ENCODE measurements at places on chromosomes 2 and 18. TPM values are rescaled to one million over a fixed set of nuclear protein-coding genes. Genes with fewer than 3 reads are reported as not detected.

GRCh38 chr2:231104115-231104713, 20.6 kb downstream of the HTR2B start:
- peaks cover 37% of the 10 kb centered on the region for H3K4me1 ChIP-seq
- H3K27ac ChIP-seq, result no peak overlapping the region
- no peaks in the 10 kb centered on the region for H3K27me3 ChIP-seq
- peaks cover 51% of the 10 kb centered on the region for H3K36me3 ChIP-seq
- H3K4me3 ChIP-seq, result no peak overlapping the region

DNA sequence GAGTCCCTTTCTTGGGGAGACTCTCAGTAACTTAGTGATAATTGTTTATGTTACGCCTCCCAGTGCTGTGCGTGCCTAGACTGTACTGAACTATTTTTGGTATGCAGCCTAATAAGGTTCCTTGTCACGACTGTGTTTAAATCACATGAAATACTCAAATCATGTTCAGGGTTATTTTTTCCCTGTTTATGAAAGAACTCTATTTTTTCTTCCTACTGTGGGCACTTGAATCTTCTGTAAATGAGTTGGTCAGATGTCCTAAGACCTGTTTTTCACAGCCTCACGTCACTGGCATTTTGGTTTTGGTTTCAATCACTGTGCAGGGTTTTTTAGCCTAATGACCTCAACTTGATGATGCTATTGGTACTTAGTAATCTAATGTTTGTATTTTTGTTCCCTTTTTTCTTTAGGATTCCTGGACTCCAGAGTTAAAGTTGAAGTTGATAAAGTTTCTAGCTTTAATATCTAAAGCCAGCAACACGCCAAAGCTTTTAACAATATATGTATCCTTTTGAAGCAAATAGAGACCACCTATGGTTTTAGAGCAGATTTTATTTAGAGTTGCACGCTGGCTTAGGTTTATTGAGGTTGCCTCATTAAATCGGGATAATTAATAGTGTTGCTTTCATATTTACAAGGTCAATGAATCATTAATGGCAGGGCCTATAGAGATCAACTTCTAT, 24.0 kb downstream of the ARMC9 start:
- no peak overlapping the region for H3K4me3 ChIP-seq
- H3K4me1 ChIP-seq, result no peaks in the 10 kb centered on the region
- H3K27ac ChIP-seq, result no peak overlapping the region
- peaks cover 4% of the 10 kb centered on the region for H3K36me3 ChIP-seq
- DNase-seq, result no peak

GRCh38 chr2:8142461-8142860, 539.4 kb upstream of the ID2 start:
- no peaks in the 10 kb centered on the region for H3K36me3 ChIP-seq
- H3K4me3 ChIP-seq, result no peak overlapping the region
- H3K27ac ChIP-seq, result no peak overlapping the region
- no peaks in the 10 kb centered on the region for H3K27me3 ChIP-seq

GRCh38 chr2:220198896-220199295, 571.5 kb downstream of the SLC4A3 start:
- no peak overlapping the region for H3K4me3 ChIP-seq
- peak overlapping the region; percentile 33 for H3K27ac ChIP-seq
- H3K36me3 ChIP-seq, result no peaks in the 10 kb centered on the region
- peaks cover 28% of the 10 kb centered on the region for H3K4me1 ChIP-seq
- H3K27me3 ChIP-seq, result no peaks in the 10 kb centered on the region

GRCh38 chr2:237744613-237745249, 53.8 kb upstream of the RBM44 start:
- DNase-seq, result peak; percentile 75
- no peak overlapping the region for H3K27ac ChIP-seq
- no peak overlapping the region for H3K4me3 ChIP-seq
- H3K4me1 ChIP-seq, result peaks cover 31% of the 10 kb centered on the region
- H3K36me3 ChIP-seq, result peaks cover 8% of the 10 kb centered on the region

- H3K27me3 ChIP-seq, result no peaks in the 10 kb centered on the region
- peak; percentile 7 for DNase-seq
- H3K4me1 ChIP-seq, result peaks cover 39% of the 10 kb centered on the region
- H3K27ac ChIP-seq, result no peak overlapping the region
- no peak overlapping the region for H3K4me3 ChIP-seq
- no peaks in the 10 kb centered on the region for H3K36me3 ChIP-seq
Observed at GRCh38 chr2:189409647-189410046, 31.6 kb upstream of the WDR75 start.

DNA sequence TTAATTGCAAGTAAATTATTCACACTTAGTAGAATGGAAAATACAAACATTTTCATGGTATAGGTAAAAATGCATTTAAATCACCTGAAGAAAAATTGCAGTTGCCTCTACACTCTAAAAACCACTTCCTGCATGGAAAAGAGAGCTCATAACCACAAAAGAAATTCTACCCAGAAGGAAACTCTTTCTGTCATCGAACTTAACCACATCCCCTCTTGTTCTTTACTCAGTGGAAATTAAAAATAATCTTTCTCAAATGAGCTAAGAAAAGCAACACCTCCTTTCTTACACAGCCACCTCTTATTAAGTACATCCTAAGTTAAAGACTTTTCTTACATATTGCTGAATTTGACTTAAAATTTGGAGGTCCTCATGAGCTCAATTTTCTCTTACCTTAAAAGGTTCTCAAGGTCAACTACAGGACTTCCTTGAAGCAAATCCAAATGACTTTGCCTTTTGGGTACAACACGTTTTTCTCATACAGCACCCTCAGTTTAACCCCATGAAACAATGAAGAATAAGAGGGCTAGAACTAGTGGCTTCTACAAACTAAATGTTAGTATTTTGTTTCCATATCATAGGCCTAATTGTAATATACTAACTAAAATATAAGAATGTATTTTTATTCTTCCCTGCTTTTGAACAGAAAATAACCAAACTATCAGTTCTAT, 109.1 kb upstream of the CRIM1 start:
- no peak for DNase-seq
- H3K4me3 ChIP-seq, result no peak overlapping the region
- H3K27ac ChIP-seq, result no peak overlapping the region
- H3K27me3 ChIP-seq, result peaks cover 30% of the 10 kb centered on the region
- no peaks in the 10 kb centered on the region for H3K4me1 ChIP-seq

GRCh38 chr2:112750560-112750843, 13.9 kb downstream of the CKAP2L start:
- peak overlapping the region; percentile 33 for H3K27ac ChIP-seq
- H3K27me3 ChIP-seq, result no peaks in the 10 kb centered on the region
- H3K4me3 ChIP-seq, result no peak overlapping the region
- H3K4me1 ChIP-seq, result no peaks in the 10 kb centered on the region
- H3K36me3 ChIP-seq, result peaks cover 75% of the 10 kb centered on the region

DNA sequence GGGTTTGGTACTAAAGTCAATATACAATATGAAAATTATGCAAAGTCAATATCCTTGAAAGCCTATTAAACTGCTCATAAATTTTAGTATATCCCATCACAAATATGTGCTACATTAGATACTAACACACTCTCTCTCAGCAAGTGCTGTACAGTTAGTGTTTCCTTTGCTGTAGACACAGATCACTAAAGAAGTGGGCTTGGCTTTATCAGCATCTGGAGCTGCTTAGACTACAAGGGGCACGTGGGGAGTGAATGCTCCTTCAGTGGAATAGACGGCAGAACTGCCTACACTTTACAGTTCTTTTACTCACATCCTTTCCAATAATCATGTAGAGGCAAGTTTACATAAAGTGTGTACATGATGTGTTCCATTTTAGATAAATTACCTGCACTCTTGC, 26.0 kb upstream of the EFEMP1 start:
- H3K4me1 ChIP-seq, result peaks cover 20% of the 10 kb centered on the region
- no peak overlapping the region for H3K4me3 ChIP-seq

GRCh38 chr2:142323206-142323605, 192.4 kb upstream of the LRP1B start:
- no peak overlapping the region for H3K4me3 ChIP-seq
- H3K27me3 ChIP-seq, result no peaks in the 10 kb centered on the region
- no peaks in the 10 kb centered on the region for H3K4me1 ChIP-seq
- H3K36me3 ChIP-seq, result no peaks in the 10 kb centered on the region

- peaks cover 36% of the 10 kb centered on the region for H3K27me3 ChIP-seq
- no peak overlapping the region for H3K4me3 ChIP-seq
- no peaks in the 10 kb centered on the region for H3K36me3 ChIP-seq
- H3K27ac ChIP-seq, result no peak overlapping the region
Observed at GRCh38 chr2:210230518-210230917, 5.3 kb upstream of the ACADL start.

DNA sequence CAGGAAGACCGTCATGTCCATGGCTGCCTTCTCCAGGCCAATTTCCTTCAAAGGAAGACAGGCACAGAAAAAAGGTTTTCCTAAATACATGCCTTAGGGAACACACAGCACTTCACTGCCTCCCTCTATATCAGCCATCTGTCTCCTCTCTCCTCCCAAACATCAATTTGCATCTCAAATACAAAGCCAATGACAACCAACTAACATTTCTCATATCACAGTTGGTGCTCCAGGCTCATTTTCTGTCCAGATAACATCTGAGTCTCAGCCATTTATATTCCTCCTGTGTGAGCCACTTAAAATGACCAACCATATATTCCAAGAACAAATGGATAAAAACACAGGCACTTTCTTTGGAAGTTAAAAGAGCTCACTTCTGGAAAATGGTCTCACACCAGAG, 62.5 kb upstream of the ACAA2 start:
- no peaks in the 10 kb centered on the region for H3K4me1 ChIP-seq
- no peak for DNase-seq
- no peak overlapping the region for H3K27ac ChIP-seq
- H3K4me3 ChIP-seq, result no peak overlapping the region

- DNase-seq, result no peak
- peaks cover 5% of the 10 kb centered on the region for H3K4me1 ChIP-seq
- H3K4me3 ChIP-seq, result no peak overlapping the region
- no peak overlapping the region for H3K27ac ChIP-seq
Observed at GRCh38 chr2:217436386-217436785, 566.4 kb downstream of the TNS1 start.

GRCh38 chr2:195903956-195904355, 164.7 kb downstream of the DNAH7 start:
- H3K27ac ChIP-seq, result no peak overlapping the region
- H3K27me3 ChIP-seq, result no peaks in the 10 kb centered on the region
- no peak overlapping the region for H3K4me3 ChIP-seq
- no peaks in the 10 kb centered on the region for H3K36me3 ChIP-seq
- no peak for DNase-seq

DNA sequence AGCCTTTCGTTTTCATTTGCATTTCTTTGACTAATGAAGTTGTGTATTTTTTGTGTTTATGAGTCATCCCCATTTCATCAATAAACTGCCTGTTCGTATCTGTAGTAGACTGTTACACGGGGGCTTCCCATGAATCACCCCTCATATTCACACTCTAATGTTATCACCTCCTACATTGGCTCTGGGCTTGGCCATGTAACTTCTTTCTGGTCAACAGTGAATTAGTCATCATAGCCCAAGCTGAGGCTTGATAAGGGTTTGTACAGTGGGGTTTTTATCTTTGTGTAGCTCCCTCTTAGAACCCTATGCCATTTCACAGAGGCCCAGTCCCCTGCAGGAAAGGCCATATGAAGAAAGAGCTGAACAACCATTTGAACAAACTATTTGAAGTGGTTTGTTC, 151.0 kb downstream of the CCBE1 start:
- H3K4me3 ChIP-seq, result no peak overlapping the region
- H3K27ac ChIP-seq, result no peak overlapping the region
- peaks cover 9% of the 10 kb centered on the region for H3K4me1 ChIP-seq
- H3K36me3 ChIP-seq, result no peaks in the 10 kb centered on the region
- no peak for DNase-seq
- H3K27me3 ChIP-seq, result no peaks in the 10 kb centered on the region

- no peak for DNase-seq
- no peak overlapping the region for H3K4me3 ChIP-seq
- H3K27me3 ChIP-seq, result no peaks in the 10 kb centered on the region
- H3K27ac ChIP-seq, result no peak overlapping the region
- H3K36me3 ChIP-seq, result no peaks in the 10 kb centered on the region
- H3K4me1 ChIP-seq, result peaks cover 30% of the 10 kb centered on the region
Observed at GRCh38 chr2:127650041-127650784, 4.3 kb downstream of the GPR17 start.

DNA sequence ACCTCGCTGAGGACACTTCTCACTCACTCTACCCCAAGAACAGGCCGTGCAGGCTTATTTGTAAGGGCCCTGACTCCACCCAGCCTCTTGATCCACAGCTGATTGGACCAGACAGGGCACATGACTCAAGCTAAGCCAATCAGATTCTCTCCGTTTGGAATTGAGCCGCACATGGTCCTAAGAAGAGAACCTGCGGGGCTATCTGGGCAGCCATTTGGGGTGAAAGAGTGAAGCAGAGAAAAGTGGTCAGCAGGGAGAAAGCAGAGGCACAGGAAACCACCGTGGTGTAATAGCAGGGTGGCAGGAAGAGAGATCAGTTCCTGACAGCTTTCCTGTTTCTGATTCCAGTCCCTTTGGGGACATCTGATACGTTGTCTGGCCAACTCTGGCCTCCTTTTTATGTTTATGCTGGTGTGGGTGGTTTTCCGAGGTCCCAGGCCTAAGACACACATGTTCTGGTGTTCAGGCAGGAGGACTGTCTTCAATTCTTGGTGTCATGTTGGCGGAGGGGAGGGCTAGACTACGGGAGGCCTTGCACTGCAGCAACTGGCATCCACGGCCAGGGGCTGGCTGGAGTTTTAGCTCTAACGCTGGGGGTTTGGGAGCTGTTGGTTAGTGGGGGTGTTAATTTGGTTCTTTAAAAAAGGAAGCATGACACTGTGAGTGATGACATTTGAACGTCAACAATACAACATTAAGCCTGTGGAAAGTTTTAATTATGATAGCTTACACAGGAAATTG, 26.1 kb upstream of the SPTBN1 start:
- H3K27me3 ChIP-seq, result no peaks in the 10 kb centered on the region
- H3K4me1 ChIP-seq, result no peaks in the 10 kb centered on the region
- no peak overlapping the region for H3K4me3 ChIP-seq
- H3K36me3 ChIP-seq, result no peaks in the 10 kb centered on the region

GRCh38 chr2:131031875-131032274, 61.4 kb downstream of the FAM168B start:
- H3K4me3 ChIP-seq, result no peak overlapping the region
- no peaks in the 10 kb centered on the region for H3K27me3 ChIP-seq
- H3K27ac ChIP-seq, result no peak overlapping the region
- H3K4me1 ChIP-seq, result no peaks in the 10 kb centered on the region
- no peak for DNase-seq

DNA sequence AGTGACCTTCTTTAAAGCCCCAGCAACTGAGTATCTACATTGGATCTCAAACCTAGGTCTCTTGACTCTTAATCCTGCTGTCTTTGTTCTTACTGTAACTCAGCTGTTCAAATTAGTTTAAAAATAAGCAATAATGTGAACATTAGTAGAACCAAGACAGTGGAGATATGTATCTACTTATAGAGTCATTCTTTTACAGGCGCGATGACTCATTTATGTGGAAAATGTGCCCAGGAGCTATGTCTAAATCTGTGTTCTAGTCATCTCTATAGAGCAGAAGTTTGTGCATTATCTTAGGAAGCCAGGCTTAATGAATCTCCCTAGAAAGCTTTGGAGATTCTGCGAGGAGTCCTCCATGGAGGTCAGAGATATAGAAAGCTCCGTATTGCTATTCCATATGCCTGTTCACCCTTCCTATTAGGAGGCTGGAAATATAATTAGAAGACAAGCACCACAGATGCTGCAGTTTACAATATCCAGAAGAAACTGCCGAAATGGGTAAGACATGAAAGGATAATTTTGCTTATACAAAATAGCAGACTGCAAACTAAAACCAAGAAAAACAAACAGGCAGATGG, 211.6 kb downstream of the TRIB2 start:
- H3K27ac ChIP-seq, result peak overlapping the region; percentile 97
- peak overlapping the region; percentile 50 for H3K4me3 ChIP-seq
- H3K27me3 ChIP-seq, result no peaks in the 10 kb centered on the region

Gene TMEM17
- total RNA-seq, result 2.9 TPM

Gene LCT
- not detected for total RNA-seq

Gene NOL4
- total RNA-seq, result not detected

Gene STON1
- 1.2 TPM for total RNA-seq

Gene LHCGR
- not detected for total RNA-seq

Gene SKOR2
- not detected for total RNA-seq

Gene SPATA3
- not detected for total RNA-seq

Measured in PC-3 (cell line).